Activated T-cell treated with anti-CD3 and anti-CD28 coated beads for 1 hour (primary cell): ENCODE measurements at places on chromosomes 11 and 22.

- DNase-seq = no peak
Measured at GRCh38 chr11:77320351-77320750, 18.9 kb upstream of the GDPD4 start.

GRCh38 chr22:45290410-45290936 lies 5.7 kb downstream of the UPK3A start:
- DNase-seq = no peak

DNA sequence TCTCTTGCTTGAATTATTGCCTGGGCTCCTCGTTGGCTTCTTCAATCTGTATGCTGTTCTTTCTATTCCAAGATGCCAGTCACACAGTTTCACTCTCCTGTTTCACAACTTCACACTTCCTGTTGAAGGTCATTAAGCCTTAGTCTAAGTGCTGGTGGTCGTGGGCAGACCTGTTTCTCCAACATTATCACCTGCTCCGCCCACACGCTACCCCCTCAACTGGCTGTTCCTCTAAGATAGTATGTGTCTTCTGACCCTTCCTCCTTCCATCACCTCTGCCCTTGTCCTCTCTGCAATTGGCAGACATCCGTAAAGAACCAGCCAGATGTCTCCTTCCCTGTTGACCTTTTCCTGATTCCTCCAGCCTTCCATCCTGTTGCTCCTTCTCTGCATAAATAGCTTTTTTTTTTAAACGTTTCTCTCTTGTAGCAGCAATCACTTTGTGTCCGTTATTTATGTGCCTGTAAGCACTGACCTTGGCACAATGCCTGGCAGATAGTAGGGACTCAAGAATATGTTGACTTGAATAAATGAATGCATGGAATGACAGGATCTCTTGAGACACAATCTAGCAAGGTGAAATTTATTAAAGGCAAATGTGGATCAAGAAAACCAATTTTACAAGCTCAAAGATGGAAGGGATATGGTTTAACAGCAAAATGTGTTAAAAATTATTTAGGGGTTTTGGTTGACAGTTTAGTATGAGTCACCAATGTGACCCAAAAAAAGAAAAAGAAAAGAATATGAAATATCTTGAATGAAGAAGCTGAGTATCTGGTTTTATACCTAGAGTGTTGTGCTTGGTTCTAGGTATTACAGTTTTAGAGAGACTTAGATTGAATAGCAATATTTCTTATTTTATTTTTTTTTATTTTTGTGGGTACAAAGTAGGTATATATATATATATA lies 12.6 kb downstream of the DIXDC1 start:
- DNase-seq = no peak

- DNase-seq = no peak
Measured at GRCh38 chr22:33167998-33168790, 110.0 kb upstream of the SYN3 start.

GRCh38 chr11:17296852-17297559 lies 20.5 kb downstream of the NUCB2 start:
- no peak for DNase-seq

DNA sequence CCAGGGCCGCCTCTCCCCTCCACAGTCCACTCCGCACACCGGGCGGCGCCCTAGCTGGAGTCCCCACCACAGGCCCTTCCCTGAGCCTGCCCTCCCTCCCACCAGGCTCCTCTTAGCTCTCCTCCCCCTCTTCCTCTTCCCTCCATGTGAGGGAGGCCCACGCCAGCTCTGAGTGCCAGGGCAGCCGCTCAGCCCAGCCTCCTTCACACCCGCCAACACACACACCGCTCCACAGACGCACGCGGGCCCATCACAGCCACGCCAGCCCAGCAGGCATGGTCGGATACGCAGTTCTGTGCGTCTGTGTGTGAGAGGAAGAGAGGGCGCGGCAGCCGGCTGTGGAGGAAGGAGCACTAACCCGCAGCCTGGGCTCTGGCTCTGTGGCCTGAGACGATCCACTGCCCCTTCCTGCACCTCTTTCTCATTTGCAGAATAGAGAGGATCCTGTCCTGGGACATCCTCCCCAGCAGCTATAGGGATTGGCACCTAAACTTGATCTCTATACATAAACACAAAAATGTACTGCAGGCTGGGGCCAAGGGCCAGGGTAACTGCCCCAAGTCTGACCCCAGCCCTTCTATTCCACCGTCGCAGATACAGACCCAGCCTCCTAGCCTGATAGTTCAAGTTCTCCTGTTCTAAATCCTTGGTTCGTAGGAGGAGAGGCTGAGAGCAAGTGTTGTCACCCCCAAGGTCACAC lies 3.5 kb downstream of the CHRM4 start:
- no peak for DNase-seq

GRCh38 chr22:37331034-37331428 lies 48.7 kb downstream of the CYTH4 start:
- no peak for DNase-seq

GRCh38 chr11:19076744-19077589 lies 16.4 kb upstream of the MRGPRX2 start:
- peak; percentile 48 for DNase-seq

GRCh38 chr11:34940026-34940677 lies 23.7 kb downstream of the PDHX start:
- DNase-seq = no peak

DNA sequence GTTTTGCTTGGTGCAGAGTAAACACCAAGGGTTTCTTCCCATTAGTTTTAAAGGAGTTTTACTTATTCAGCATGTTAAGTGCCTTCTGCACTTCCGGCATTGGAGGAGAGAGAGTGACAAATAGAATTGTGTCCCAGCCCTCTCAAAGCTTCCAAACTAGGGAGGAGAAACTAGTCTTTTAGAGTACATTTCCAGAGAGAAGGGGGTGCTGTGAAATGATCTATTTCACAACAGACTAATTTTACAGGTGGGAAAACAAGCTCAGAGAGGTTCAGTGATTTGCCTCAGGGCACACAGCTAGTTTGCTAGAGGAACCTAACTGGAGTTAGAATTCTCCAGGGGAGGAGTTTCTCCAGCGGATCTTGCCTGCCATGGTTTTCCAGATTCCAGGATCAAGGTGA lies 12.6 kb downstream of the MPST start:
- no peak for DNase-seq

- no peak for DNase-seq
Measured at GRCh38 chr11:61774411-61774810, 18.0 kb downstream of the TMEM258 start.

DNA sequence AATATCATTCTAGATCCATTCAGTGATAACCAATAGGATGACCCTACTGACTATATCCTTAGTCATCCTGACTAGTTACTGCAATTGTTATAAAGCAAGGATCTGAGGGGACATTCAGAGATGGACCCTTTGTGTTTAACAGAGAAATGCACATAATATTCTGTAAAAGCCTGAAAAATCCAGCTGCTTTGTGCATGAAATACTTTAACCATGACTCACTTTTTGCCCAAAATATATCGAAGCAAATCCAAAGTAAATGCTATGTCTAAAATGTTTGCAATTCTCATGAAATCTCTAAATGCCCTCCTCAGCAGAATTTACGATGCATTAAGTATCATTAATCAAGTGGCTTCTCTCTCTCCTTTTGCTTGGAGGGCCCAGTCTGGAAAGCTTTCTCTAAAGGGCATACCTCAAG lies 178.8 kb upstream of the MTMR2 start:
- DNase-seq = no peak

- DNase-seq = no peak
Measured at GRCh38 chr11:103807806-103808205, 228.6 kb upstream of the DDI1 start.

- no peak for DNase-seq
Measured at GRCh38 chr11:69013009-69013951, at the start of gene MRGPRF. MRGPRF (minus strand) TSS chr11:69013246; CDS start chr11:69009901, 3,345 bp downstream.

DNA sequence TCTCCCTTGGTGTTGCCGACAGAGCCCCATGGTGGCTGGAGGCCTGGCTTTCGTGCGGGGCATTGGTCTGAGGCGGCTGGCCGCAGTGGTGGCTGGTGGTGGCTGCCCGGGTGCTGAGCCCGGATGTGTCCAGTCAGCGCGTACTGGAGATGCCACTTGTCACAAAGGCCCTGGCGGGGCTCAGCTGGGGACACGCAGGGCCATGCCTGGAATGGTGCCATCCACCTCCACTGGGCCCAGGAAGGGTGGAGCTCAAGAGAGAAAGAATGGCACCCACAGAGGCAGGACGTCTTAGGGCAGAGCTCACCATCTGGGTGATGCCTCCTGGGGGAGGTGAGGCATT lies 92.5 kb downstream of the CEP164 start:
- DNase-seq = no peak

GRCh38 chr11:78767027-78767932 lies 192.6 kb upstream of the NARS2 start:
- DNase-seq = no peak

GRCh38 chr22:49690454-49690853 lies 137.2 kb downstream of the BRD1 start:
- DNase-seq = no peak

DNA sequence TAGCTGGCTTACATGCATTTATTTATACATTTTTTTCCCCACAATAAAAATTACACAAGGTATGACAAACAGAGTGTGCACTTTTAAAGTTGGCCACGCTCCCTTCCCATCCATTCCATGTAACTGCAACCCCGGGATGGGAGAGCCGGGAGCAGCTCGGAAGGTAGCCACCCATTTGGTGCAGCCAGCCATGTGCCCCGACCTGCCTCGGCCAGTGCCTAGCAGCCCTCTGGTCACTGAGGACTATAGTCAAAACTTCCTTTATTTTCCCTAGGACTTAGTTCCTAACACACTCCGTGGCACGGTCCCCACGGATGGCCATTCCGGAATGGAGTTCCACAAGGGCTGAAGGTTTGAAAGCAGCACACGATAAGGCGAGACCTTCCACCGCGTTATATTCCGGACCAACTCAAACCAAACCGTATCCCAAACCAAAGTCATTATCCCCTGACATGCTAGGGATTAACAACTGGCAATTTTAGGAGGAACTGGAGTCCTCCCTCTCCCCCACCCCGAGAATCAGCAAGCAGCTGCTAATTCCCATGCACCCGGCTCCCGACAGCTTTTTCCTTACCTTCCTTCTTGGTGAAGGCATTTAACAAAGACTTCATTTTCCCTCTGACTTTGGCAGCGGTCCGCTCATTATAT lies 426.4 kb downstream of the SHANK2 start:
- DNase-seq = no peak

- DNase-seq = no peak
Measured at GRCh38 chr11:123033895-123034294, 28.0 kb downstream of the HSPA8 start.

GRCh38 chr11:45650166-45651095 lies 15.0 kb downstream of the CHST1 start:
- DNase-seq = no peak

- no peak for DNase-seq
Measured at GRCh38 chr11:128734103-128734831, 40.4 kb downstream of the FLI1 start.

- no peak for DNase-seq
Measured at GRCh38 chr22:19868773-19869471, 14.2 kb upstream of the GNB1L start.

- DNase-seq = no peak
Measured at GRCh38 chr11:44380009-44380313, 70.0 kb upstream of the ALX4 start.

DNA sequence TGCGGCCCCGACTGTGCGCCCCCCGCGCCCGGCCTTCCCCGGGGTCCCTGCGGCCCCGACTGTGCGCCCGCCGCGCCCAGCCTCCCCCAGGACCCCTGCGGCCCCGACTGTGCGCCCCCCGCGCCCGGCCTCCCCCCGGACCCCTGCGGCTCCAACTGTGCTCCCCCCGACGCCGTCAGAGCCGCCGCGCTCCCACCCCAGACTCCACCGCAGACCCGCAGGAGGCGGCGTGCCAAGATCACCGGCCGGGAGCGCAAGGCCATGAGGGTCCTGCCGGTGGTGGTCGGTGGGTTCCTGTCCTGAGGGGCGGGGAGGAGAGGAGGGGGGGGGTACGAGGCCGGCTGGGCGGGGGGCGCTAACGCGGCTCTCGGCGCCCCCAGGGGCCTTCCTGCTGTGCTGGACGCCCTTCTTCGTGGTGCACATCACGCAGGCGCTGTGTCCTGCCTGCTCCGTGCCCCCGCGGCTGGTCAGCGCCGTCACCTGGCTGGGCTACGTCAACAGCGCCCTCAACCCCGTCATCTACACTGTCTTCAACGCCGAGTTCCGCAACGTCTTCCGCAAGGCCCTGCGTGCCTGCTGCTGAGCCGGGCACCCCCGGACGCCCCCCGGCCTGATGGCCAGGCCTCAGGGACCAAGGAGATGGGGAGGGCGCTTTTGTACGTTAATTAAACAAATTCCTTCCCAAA lies 3.1 kb downstream of the DRD4 start:
- DNase-seq = no peak

- DNase-seq = no peak
Measured at GRCh38 chr22:29750559-29751538, 16.0 kb downstream of the ZMAT5 start.

DNA sequence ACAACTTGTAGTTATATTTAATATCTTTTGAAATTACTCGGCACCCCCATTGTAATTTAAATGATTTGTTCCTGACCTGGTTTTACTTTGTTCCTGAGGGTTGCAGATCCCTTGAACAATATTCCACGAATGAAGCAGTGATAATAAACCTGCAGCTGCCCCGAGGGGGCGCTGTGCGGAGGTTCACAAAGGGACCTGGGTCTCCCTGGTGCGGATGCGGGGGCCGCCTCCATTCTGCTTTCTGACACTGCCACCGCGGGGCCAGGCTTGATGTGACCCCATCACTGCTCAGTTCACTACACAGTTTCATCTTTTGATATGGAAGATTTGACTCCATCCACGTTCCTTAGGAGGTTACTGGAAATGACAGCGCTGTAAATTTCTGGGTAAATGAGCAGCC lies 62.9 kb upstream of the PRODH start:
- DNase-seq = no peak

DNA sequence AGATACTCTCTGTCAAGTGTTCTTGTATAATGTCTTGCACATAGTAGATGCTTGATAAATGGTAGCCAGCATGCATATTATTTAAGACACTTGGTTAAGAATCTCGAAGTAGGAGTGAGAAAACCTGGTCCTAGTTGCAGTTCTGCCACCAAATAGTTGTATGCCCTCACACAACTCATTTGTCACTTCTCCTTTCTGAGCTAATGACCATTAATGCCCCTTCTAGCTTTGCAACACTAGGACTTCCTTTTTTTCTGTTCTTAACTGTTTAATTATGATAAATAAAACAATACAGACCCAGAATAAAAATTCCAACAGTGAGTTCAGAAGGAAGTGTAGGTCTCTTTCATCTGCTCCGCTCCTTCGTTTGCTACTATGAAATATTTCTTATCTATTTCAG lies 453.6 kb downstream of the TMEM135 start:
- no peak for DNase-seq

GRCh38 chr22:46710806-46711205 lies 27.2 kb downstream of the CERK start:
- DNase-seq = no peak

DNA sequence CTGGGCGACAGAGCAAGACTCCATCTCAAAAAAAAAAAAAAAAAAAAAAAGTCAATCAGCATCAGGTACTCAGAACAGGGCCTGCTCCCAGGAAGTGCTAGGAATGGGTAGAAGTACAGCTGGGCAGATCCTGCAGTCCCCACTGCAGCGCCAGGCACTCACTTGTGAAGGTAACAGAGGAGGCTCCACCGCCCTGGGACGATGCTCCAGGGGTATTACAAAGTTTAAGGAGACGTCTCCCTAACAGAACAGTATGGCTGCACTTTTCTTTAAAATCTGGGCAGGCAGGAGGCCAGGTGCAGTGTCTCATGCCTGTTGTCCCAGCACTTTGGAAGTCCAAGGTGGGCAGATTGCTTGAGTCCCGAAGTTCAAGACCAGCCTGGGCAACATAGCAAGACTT lies 1449.0 kb downstream of the BRD1 start:
- DNase-seq = no peak

- DNase-seq = no peak
Measured at GRCh38 chr11:124672536-124673215, 863 bp downstream of the SIAE start.
